ENCODE measurements at places on chromosomes 3 and 15.
A peak's percentile ranks its signal among the peaks of the same experiment; 100 is the strongest.

DNA sequence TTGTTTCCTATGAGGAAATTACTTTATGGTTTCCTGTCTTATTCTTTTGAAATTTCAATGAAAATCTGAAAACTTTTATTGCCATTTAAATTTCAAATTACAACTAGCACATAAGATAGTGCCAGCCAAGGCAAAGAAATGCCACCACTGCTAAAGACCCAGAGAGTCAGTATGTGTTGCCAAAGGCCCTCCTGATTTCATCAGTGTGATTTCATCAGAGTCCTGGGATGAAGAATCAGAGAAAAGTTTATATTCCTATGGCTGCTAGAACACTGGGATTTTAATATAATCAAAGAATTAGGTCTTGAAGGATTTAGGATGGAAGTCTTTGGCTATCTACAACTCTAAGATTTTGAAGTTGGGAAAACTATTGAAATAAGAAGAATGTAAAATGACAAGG, 434.2 kb upstream of the CCDC54 start:
- H3K27me3 ChIP-seq: no peaks in the 10 kb centered on the region
- H3K4me3 ChIP-seq: no peak overlapping the region
- H3K4me1 ChIP-seq: no peaks in the 10 kb centered on the region

GRCh38 chr3:81666502-81667121, 94.8 kb downstream of the GBE1 start:
- H3K27ac ChIP-seq: no peak overlapping the region
- H3K36me3 ChIP-seq: peaks cover 6% of the 10 kb centered on the region
- DNase-seq: no peak
- H3K27me3 ChIP-seq: no peaks in the 10 kb centered on the region

- no peak overlapping the region for H3K4me3 ChIP-seq
- H3K27me3 ChIP-seq: no peaks in the 10 kb centered on the region
- peaks cover 64% of the 10 kb centered on the region for H3K36me3 ChIP-seq
These were observed 7.9 kb downstream of the RPL32 start for GRCh38 chr3:12833222-12834161.

- H3K36me3 ChIP-seq: no peaks in the 10 kb centered on the region
- H3K4me1 ChIP-seq: peaks cover 8% of the 10 kb centered on the region
- DNase-seq: no peak
- no peaks in the 10 kb centered on the region for H3K27me3 ChIP-seq
These were observed 12.1 kb upstream of the CNBP start for GRCh38 chr3:129195731-129196256.

GRCh38 chr15:90929246-90930019, 2.9 kb downstream of the HDDC3 start:
- peaks cover 48% of the 10 kb centered on the region for H3K4me1 ChIP-seq
- H3K27me3 ChIP-seq: no peaks in the 10 kb centered on the region
- H3K27ac ChIP-seq: peak overlapping the region; percentile 99
- H3K36me3 ChIP-seq: no peaks in the 10 kb centered on the region

DNA sequence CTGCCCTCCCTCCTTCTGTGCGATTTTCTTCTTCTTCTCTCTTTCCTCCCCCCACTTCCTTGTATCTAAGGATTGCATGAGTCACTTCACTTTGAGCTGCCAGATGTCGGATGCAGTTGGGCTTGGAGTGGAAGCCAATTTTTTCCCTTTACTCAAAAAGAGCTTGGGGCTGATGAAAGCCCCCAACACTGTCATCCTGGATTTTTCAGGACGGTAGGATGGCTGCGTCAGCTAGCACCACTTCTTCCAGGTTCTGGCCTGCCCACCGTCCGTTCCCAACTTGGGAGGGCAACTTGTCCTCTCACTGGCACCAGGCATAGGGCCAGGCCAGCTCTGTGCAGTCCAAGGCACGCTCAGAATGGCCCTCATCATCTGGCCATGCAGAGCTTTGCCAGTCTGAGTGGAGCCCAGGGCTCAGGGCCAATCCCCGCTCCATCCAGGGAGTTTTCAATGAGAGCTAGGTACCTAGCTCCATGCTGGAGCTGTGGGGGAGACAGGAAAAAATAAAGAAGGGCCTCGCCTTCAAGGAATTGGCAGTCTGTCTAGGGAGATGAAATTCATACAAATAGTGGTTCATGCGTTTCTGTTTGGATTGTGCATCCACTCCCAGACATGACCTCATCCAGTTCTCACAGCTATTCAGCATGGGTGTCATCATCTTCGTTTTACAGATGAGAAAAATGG, 47.7 kb upstream of the INSYN1 start:
- no peak overlapping the region for H3K4me3 ChIP-seq
- no peaks in the 10 kb centered on the region for H3K4me1 ChIP-seq
- DNase-seq: no peak
- H3K36me3 ChIP-seq: no peaks in the 10 kb centered on the region
- no peak overlapping the region for H3K27ac ChIP-seq

- H3K27me3 ChIP-seq: peaks cover 2% of the 10 kb centered on the region
- no peak for DNase-seq
- no peak overlapping the region for H3K27ac ChIP-seq
- H3K36me3 ChIP-seq: no peaks in the 10 kb centered on the region
- H3K4me1 ChIP-seq: no peaks in the 10 kb centered on the region
These were observed 298.5 kb downstream of the GBE1 start for GRCh38 chr3:81462921-81463320.

DNA sequence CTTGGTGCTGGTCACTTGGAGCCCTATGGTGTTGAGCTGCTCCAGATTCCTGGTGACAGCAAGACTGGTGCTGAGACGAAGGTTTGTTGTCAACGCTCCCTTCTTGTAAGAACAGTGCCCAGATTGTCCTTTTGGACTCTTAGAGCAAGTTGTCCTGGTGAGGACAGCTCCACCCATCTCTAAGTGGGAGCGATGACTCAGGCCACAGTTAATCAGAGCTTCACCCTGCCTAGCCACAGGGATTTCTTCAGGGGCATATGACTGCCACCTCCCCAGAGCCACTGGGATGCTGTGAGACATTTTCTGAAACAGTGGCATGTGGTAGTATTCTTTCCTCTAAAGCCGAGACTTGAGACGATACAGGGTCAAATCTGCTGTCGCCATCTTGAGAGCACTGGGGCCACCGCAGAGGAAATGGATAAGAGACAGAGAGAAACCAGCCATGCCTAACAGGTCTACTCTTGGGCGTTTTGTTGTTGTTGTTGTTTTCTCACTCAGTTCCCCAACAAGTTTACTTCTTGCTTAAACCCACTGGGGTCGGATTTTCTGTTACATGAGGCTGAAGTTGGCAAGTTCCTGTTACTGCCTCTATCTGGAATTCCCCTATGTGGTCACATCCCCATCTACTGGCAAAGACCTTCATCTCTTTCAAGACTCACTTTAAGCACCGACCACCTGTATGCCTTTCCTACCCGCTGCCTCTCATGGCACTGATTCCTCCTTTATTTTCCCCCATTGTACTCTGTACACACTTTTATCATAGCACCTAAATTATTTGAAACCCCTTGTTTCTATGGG, 16.0 kb upstream of the PCOLCE2 start:
- peaks cover 18% of the 10 kb centered on the region for H3K27me3 ChIP-seq
- no peak overlapping the region for H3K4me3 ChIP-seq
- H3K4me1 ChIP-seq: peaks cover 8% of the 10 kb centered on the region
- H3K27ac ChIP-seq: no peak overlapping the region

- H3K4me3 ChIP-seq: no peak overlapping the region
- no peaks in the 10 kb centered on the region for H3K27me3 ChIP-seq
- H3K4me1 ChIP-seq: peaks cover 50% of the 10 kb centered on the region
- H3K27ac ChIP-seq: no peak overlapping the region
These were observed 16.3 kb downstream of the TMEM43 start for GRCh38 chr3:14141144-14141543.

- peak overlapping the region; percentile 90 for H3K4me3 ChIP-seq
- H3K36me3 ChIP-seq: no peaks in the 10 kb centered on the region
- no peak for DNase-seq
- H3K27me3 ChIP-seq: peaks cover 2% of the 10 kb centered on the region
These were observed 1.4 kb downstream of the GLCE start for GRCh38 chr15:69161878-69162213.

GRCh38 chr15:48954538-48954937, 9.2 kb downstream of the SHC4 start:
- H3K27ac ChIP-seq: no peak overlapping the region
- H3K4me3 ChIP-seq: no peak overlapping the region
- no peaks in the 10 kb centered on the region for H3K4me1 ChIP-seq
- DNase-seq: no peak
- H3K36me3 ChIP-seq: no peaks in the 10 kb centered on the region
- H3K27me3 ChIP-seq: peaks cover 21% of the 10 kb centered on the region

GRCh38 chr3:11606090-11606784, 37.5 kb downstream of the VGLL4 start:
- peak overlapping the region; percentile 49 for H3K27ac ChIP-seq
- H3K27me3 ChIP-seq: no peaks in the 10 kb centered on the region
- DNase-seq: no peak
- H3K4me3 ChIP-seq: no peak overlapping the region
- peaks cover 86% of the 10 kb centered on the region for H3K4me1 ChIP-seq

DNA sequence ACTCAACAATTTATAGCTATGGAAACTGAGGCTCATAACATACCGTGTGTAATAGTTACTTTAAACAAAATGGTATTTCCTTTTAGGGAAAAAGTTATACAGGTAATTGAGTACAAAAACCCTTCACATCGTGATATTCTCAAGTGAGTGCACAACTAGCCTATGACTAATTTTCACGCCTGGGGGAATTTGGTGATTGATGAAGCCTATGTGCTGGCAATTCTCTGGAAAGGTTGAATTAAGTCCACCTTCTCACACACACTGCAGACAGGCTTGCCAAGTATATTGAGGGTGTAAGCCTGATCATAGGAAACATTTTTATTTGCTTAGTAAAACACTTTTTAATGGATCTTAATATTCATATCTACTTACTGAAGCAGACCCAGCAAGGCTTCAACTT, 41.3 kb upstream of the ROBO2 start:
- no peak overlapping the region for H3K4me3 ChIP-seq
- no peaks in the 10 kb centered on the region for H3K27me3 ChIP-seq
- H3K36me3 ChIP-seq: no peaks in the 10 kb centered on the region
- no peak overlapping the region for H3K27ac ChIP-seq
- DNase-seq: no peak
- H3K4me1 ChIP-seq: no peaks in the 10 kb centered on the region

DNA sequence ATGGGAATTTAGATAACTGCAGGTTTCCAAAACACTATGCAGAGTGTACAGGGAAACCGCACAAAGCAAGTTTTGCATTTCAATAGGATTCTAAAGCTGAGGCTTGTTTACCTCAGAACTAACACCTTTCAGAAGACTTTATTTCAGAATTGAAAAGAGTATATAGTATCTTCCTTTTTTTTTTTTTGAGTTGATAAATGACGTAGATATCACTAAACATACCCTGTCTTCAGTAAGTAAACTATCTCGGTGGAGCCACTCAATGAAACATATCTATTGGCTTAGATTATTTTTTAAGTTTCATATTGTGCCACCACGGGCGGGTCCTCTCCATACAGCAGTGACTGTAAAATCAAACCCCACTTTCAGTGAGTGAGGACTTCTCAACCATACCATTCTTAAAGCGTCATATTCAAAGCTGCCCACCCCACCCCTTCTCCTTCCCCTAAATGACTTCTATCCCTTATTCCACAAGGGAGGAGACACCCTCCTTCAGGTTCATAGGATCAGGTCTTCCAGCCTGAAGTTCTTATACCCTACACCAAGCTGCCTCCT, 2.0 kb upstream of the TBL1XR1 start:
- H3K4me3 ChIP-seq: peak overlapping the region; percentile 73
- no peak for DNase-seq
- peaks cover 62% of the 10 kb centered on the region for H3K4me1 ChIP-seq

GRCh38 chr3:124260206-124260915, 268.4 kb upstream of the ROPN1 start:
- no peak overlapping the region for H3K4me3 ChIP-seq
- no peaks in the 10 kb centered on the region for H3K36me3 ChIP-seq
- H3K27ac ChIP-seq: no peak overlapping the region
- peaks cover 2% of the 10 kb centered on the region for H3K27me3 ChIP-seq

All from activated naive CD8-positive, alpha-beta T cell treated with anti-CD3 and anti-CD28 coated beads, Interleukin-2, amount 50 U/mL, for 24 hours (primary cell).